CD4-positive, alpha-beta memory T cell (primary cell): ENCODE measurements at places on chromosomes 13 and 19. TPM values are rescaled to one million over a fixed set of nuclear protein-coding genes. Genes with fewer than 3 reads are reported as not detected.

Gene PRR12
- total RNA-seq = 64.6 TPM

Gene DCT
- total RNA-seq = 0.35 TPM

Gene SAE1
- 35.3 TPM for total RNA-seq

Gene PSG6
- total RNA-seq = not detected

Gene EXOC3L2
- not detected for total RNA-seq

DNA sequence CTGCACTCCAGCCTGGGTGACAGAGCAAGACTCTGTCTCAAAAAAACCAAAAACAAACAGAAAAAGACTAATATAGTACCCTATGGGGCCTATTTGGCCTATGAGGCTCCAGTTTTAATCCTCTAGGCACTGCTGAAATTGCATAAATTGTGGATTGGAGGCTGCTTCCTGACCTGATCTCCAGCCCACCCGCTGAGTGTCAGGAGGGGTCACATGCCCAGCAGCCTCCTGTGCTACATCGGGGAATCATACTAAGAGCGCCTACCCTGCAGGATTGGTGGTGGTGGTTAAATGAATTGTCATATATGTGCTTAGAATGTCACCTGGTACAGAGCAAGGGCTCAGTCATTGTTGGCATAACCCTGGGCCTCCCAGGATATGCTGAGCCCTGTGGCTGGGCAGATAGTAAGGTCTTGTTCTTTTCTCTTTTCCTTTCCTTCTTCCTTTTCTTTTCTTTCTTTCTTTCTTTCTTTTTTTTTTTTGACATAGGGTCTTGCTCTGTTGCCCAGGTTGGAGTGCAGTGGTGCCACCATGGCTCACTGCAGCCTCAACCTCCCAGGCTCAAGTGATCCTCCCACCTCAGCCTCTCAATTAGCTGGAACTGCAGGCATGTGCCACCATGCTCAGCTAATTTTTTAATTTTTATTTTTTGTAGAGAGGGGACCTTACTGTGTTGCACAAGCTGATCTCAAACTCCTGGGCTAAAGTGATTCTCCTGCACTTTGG, 31.3 kb downstream of the LTBP4 start:
- no peak for DNase-seq
- H3K27me3 ChIP-seq = no peaks in the 10 kb centered on the region
- peaks cover 6% of the 10 kb centered on the region for H3K4me1 ChIP-seq
- no peak overlapping the region for H3K4me3 ChIP-seq
- H3K27ac ChIP-seq = no peak overlapping the region
- H3K36me3 ChIP-seq = no peaks in the 10 kb centered on the region

DNA sequence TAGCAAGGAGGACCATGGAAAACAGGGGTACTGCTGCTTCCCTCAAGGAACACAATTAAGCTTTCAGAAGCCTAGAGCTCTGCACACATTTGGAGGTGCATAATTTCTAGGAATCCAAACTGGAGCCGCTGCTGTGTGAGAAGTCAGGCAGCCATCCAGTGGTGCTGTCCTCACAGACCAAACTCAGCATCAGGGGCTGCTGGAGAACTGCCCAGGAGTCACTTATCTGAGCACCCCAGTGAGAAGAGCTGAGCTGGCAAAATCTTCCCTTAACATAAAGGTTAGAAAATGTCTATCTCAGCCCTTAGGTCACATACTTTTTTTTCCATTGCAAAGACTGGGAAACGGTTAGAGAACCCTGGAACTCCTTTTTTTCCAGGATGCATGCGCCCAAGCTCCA, 72.8 kb downstream of the ATP7B start:
- no peak for DNase-seq
- H3K27ac ChIP-seq = no peak overlapping the region
- H3K36me3 ChIP-seq = no peaks in the 10 kb centered on the region
- peaks cover 44% of the 10 kb centered on the region for H3K4me1 ChIP-seq
- no peaks in the 10 kb centered on the region for H3K27me3 ChIP-seq
- no peak overlapping the region for H3K4me3 ChIP-seq

- peaks cover 14% of the 10 kb centered on the region for H3K4me1 ChIP-seq
- DNase-seq = no peak
- H3K27me3 ChIP-seq = no peaks in the 10 kb centered on the region
- H3K4me3 ChIP-seq = no peak overlapping the region
- no peaks in the 10 kb centered on the region for H3K36me3 ChIP-seq
- H3K27ac ChIP-seq = no peak overlapping the region
Observed at GRCh38 chr13:95298971-95299621, 2.2 kb downstream of the ABCC4 start.

- DNase-seq = no peak
- H3K36me3 ChIP-seq = no peaks in the 10 kb centered on the region
- H3K27ac ChIP-seq = no peak overlapping the region
- H3K4me3 ChIP-seq = no peak overlapping the region
- H3K4me1 ChIP-seq = no peaks in the 10 kb centered on the region
Observed at GRCh38 chr19:493391-494170, 2.7 kb upstream of the MADCAM1 start.

- H3K4me1 ChIP-seq = peaks cover 10% of the 10 kb centered on the region
- H3K36me3 ChIP-seq = peaks cover 30% of the 10 kb centered on the region
- no peak overlapping the region for H3K27ac ChIP-seq
- H3K27me3 ChIP-seq = no peaks in the 10 kb centered on the region
Observed at GRCh38 chr13:20796791-20797508, 23.2 kb upstream of the EEF1AKMT1 start.

- peak overlapping the region; percentile 33 for H3K27ac ChIP-seq
- H3K36me3 ChIP-seq = no peaks in the 10 kb centered on the region
- H3K4me1 ChIP-seq = peaks cover 64% of the 10 kb centered on the region
- no peak for DNase-seq
Observed at GRCh38 chr19:4910594-4911281, 1.4 kb downstream of the UHRF1 start.

GRCh38 chr19:58356766-58357480, 3.6 kb upstream of the A1BG start:
- H3K4me1 ChIP-seq = peaks cover 24% of the 10 kb centered on the region
- no peak for DNase-seq
- no peaks in the 10 kb centered on the region for H3K27me3 ChIP-seq
- H3K27ac ChIP-seq = no peak overlapping the region
- no peaks in the 10 kb centered on the region for H3K36me3 ChIP-seq
- H3K4me3 ChIP-seq = peak overlapping the region; percentile 47

- H3K27me3 ChIP-seq = no peaks in the 10 kb centered on the region
- peak overlapping the region; percentile 66 for H3K27ac ChIP-seq
- H3K4me1 ChIP-seq = peaks cover 53% of the 10 kb centered on the region
- no peak for DNase-seq
- peak overlapping the region; percentile 47 for H3K4me3 ChIP-seq
Observed at GRCh38 chr19:49869009-49869483, 1.7 kb upstream of the PNKP start.

GRCh38 chr19:32363175-32363574, 17.8 kb downstream of the ZNF507 start:
- no peaks in the 10 kb centered on the region for H3K27me3 ChIP-seq
- no peak overlapping the region for H3K4me3 ChIP-seq
- peaks cover 50% of the 10 kb centered on the region for H3K36me3 ChIP-seq
- H3K4me1 ChIP-seq = peaks cover 14% of the 10 kb centered on the region
- H3K27ac ChIP-seq = no peak overlapping the region

DNA sequence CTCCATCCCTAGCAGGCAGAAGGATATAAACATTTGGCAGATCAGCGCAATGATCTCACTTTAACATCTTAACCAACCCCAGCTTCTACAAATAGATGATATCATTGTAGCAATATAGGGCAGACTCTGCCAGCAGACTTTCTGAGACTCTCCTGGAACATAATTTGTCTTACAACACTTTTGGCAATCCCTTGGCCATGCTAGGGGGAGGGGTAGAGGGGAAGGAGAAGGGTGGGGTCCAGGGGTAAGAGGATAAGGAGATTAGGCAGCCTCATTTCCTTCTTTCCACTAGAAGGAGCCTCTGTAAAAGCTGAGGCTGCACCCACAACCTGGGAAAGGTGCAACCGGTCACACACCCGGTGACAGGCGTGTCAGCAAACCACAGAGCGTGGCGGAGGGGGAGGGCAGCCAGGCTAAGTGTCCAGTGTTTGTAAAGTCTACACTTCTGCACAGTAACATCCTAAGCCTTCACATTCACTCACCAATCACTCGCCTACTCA, 8.7 kb upstream of the UBAC2 start:
- no peaks in the 10 kb centered on the region for H3K27me3 ChIP-seq
- DNase-seq = no peak
- no peak overlapping the region for H3K27ac ChIP-seq
- no peaks in the 10 kb centered on the region for H3K36me3 ChIP-seq
